ENCODE measurements at places on chromosomes 5 and 9. TPM values are rescaled to one million over a fixed set of nuclear protein-coding genes. Genes with fewer than 3 reads are reported as not detected.
A peak's percentile ranks its signal among the peaks of the same experiment; 100 is the strongest.

GRCh38 chr5:43075319-43076293 is 35.5 kb upstream of the ANXA2R start:
- peaks cover 13% of the 10 kb centered on the region for H3K36me3 ChIP-seq
- H3K4me1 ChIP-seq = peaks cover 27% of the 10 kb centered on the region
- no peak for DNase-seq
- H3K27me3 ChIP-seq = no peaks in the 10 kb centered on the region
- H3K4me3 ChIP-seq = no peak overlapping the region
- H3K27ac ChIP-seq = peak overlapping the region; percentile 42

Gene TAF1L
- 0.02 TPM for total RNA-seq

DNA sequence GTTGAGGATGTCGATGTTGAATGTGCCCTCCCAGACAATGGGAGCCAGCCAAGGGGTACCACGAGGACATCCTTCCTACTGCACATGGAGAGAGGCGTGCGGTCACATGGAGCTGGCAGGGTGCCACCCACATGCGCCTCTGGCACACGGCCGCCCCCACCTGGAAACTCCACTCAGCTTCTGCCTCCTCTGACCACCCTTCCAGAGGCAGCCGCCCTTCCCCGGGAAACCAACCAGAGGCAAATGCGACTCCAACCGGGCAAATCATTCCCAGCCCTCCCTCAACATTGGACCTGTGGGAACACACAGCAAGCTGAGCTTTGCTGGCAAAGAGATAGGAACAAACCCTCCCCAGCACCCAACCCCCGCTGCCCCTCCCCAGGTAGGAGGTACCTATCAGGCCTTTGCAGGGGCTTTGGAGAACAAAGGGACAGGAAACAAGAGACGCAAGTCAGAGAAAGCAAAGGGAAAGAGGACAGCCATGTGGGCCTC is 17.5 kb downstream of the ABO start:
- no peak overlapping the region for H3K4me3 ChIP-seq
- no peaks in the 10 kb centered on the region for H3K36me3 ChIP-seq
- no peaks in the 10 kb centered on the region for H3K4me1 ChIP-seq
- H3K27me3 ChIP-seq = peaks cover 3% of the 10 kb centered on the region
- no peak overlapping the region for H3K27ac ChIP-seq

DNA sequence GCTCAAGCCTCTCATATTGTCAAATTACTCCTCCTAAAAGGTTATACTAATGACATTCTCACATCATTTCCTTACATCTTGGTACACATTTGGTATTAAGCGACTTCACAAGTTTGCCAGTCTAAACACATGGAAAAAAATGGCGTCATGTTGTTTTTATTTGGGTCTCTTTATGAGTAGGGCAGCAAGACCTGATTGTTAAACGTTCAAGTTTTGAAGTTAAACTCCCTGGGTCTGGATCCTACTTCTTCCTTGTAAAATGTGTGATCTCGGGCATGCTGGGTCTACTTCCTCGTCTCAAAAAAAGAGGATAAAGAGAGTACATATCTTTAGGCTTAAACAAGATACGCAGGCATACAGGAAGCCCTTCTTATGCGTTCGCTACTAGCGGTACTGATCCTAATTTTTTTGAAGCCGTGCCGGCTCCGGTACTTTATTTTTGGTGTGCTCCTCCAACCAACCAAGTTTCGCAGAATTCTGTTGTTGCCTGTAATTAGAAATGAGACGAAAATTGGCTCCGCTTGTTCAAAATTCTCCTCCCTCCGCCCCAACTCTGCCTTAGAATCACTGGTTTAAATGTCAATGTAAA is 596 bp upstream of the CDC37L1 start:
- DNase-seq = peak; percentile 34
- H3K4me1 ChIP-seq = peaks cover 15% of the 10 kb centered on the region
- no peaks in the 10 kb centered on the region for H3K27me3 ChIP-seq
- no peak overlapping the region for H3K4me3 ChIP-seq
- peaks cover 6% of the 10 kb centered on the region for H3K36me3 ChIP-seq

DNA sequence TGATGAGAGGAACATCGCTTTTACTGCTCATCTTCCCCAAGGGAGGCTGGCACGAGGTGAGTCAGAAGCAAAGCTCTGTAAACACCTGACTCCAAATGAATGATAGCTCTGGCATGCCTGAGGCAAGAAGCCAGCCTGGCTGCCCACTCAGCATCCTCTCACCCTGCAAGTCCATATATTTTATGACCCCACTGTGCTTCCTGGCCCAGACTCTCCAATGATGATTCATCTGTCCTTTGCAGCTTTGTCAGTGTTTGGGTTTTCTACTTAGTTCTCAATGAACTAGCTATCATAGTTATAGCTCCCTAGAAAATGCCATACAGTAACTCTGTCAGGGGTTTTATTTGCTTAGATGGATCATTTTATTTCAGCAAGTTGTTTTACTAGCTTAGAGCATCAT is 52.1 kb upstream of the FSTL4 start:
- H3K27ac ChIP-seq = no peak overlapping the region
- H3K27me3 ChIP-seq = peaks cover 6% of the 10 kb centered on the region
- DNase-seq = no peak

GRCh38 chr9:117869287-117869686 is 165.1 kb downstream of the TLR4 start:
- no peaks in the 10 kb centered on the region for H3K36me3 ChIP-seq
- H3K27ac ChIP-seq = no peak overlapping the region
- peaks cover 13% of the 10 kb centered on the region for H3K27me3 ChIP-seq
- no peak overlapping the region for H3K4me3 ChIP-seq

Gene AMBP
- not detected for total RNA-seq

DNA sequence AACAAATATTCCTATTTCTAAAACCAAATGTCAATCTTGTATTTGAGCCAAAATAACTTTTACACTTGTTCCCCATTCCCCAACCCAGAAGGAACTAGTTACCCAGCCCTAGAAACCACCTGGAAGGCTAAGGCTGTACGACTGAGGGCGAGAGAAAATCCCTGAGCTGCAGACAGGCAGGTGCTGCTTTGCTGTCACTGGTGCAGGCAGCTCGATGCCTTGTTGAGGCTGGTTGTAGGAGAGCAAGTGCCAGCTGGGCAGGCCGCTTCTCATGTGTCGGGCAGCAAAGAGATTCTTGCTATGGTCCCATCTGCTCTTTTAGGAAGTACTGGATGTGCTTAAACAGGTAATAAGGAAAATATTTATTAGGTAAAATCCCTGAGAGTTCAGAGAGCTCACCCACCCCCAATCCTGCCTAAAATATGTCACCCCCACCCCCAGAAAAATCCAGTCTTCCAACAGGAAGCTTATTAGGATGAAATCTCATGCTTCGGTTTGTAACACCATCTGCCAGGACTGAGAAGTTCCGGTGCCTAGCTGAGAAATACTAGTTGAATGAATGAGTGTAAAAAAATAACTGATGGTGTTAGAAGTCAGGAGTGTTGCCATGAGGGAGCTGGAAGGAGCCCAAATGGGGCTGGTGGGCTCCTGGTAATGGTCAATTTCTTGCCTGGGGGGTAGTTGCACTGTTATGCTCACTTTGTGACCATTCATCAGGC is 91.1 kb upstream of the DMRT1 start:
- H3K4me1 ChIP-seq = peaks cover 37% of the 10 kb centered on the region
- H3K27ac ChIP-seq = no peak overlapping the region
- H3K27me3 ChIP-seq = no peaks in the 10 kb centered on the region
- peaks cover 4% of the 10 kb centered on the region for H3K36me3 ChIP-seq

GRCh38 chr5:15238006-15238405 is 262.0 kb upstream of the FBXL7 start:
- no peaks in the 10 kb centered on the region for H3K4me1 ChIP-seq
- no peaks in the 10 kb centered on the region for H3K36me3 ChIP-seq
- no peak overlapping the region for H3K27ac ChIP-seq
- no peak overlapping the region for H3K4me3 ChIP-seq
- H3K27me3 ChIP-seq = no peaks in the 10 kb centered on the region

DNA sequence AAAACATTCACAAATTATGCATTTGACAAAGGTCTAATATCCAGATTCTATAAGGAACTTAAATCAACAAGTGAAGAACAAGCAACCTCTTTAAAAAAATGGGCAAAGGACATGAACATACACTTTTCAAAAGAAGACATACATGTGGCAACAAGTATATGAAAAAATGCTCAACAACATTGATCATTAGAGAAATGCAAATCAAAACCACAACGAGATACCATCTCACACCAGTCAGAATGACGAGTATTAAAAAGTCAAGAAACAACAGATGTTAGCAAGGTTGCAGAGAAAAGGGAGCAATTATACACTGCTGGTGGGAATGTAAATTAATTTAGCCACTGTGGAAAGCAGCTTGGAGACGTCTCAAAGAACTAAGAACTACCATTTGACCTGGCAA is 38.9 kb upstream of the TNFSF15 start:
- no peaks in the 10 kb centered on the region for H3K36me3 ChIP-seq
- no peaks in the 10 kb centered on the region for H3K27me3 ChIP-seq
- peaks cover 4% of the 10 kb centered on the region for H3K4me1 ChIP-seq
- no peak for DNase-seq
- H3K27ac ChIP-seq = no peak overlapping the region

Gene N4BP3
- 1.4 TPM for total RNA-seq

Gene SLIT3
- total RNA-seq = 0.30 TPM

DNA sequence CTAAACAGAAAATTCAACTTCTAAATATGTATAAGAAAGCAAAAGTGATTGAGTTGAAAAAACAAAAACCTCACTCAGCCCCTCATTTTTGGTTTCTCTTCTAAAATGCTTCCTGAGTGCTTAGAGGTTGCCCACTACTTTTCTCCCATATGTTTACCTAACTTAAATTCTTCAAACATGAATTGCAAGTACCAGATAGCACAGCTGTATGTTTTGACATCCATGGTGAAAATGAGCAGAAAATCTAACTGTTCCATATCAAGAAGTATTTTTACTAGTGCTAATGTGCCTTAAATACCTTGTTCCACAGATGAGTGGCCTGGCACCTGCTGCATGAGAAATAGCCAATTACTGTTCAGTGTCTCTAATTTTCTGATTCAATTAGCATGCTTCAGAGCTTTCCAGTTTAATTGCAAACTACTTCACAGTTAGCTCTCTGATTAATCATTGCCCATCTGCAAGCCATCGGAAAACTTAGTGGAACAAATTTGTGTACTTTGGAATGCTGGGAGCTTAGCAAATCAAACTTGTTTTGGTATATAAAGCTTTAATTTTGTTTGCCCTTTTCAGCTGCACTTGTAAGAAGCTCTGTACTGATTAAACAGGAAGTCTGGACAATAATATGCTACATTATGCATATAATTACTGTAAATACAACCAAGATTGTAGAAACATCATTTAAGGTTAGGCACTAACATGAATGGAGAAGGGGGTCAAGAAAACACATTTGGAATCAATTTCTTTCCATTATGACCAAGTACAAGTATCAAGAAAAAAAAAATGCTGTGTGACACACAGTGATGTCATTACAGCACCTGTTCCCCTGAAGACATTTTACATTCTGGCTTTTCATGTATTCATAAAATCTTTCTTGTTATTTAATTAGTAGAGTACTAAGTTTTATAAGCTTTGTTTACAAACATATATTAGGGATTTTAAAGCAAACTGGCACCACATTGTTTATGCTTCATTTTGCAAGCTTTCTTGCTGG is 65.6 kb downstream of the POU5F2 start:
- no peaks in the 10 kb centered on the region for H3K27me3 ChIP-seq
- peaks cover 8% of the 10 kb centered on the region for H3K36me3 ChIP-seq
- no peak overlapping the region for H3K4me3 ChIP-seq
- H3K27ac ChIP-seq = no peak overlapping the region
- DNase-seq = no peak

Gene CKMT2
- not detected for total RNA-seq

- H3K27me3 ChIP-seq = no peaks in the 10 kb centered on the region
- H3K36me3 ChIP-seq = peaks cover 74% of the 10 kb centered on the region
- H3K27ac ChIP-seq = peak overlapping the region; percentile 97
- H3K4me3 ChIP-seq = peak overlapping the region; percentile 78
- H3K4me1 ChIP-seq = peaks cover 85% of the 10 kb centered on the region
These were observed 21.9 kb downstream of the SEMA4D start for GRCh38 chr9:89475891-89476440.

All from activated naive CD4-positive, alpha-beta T cell treated with anti-CD3 and anti-CD28 coated beads for 36 hours (primary cell).